ENCODE measurements at places on chromosomes 13 and 19. TPM values are rescaled to one million over a fixed set of nuclear protein-coding genes. Genes with fewer than 3 reads are reported as not detected.

Gene ZNF471
- total RNA-seq, result 7.2 TPM

Gene GSX1
- not detected for total RNA-seq

Gene KEAP1
- 66.7 TPM for total RNA-seq

Gene KLK12
- not detected for total RNA-seq

Gene ZNF536
- 11.9 TPM for total RNA-seq

DNA sequence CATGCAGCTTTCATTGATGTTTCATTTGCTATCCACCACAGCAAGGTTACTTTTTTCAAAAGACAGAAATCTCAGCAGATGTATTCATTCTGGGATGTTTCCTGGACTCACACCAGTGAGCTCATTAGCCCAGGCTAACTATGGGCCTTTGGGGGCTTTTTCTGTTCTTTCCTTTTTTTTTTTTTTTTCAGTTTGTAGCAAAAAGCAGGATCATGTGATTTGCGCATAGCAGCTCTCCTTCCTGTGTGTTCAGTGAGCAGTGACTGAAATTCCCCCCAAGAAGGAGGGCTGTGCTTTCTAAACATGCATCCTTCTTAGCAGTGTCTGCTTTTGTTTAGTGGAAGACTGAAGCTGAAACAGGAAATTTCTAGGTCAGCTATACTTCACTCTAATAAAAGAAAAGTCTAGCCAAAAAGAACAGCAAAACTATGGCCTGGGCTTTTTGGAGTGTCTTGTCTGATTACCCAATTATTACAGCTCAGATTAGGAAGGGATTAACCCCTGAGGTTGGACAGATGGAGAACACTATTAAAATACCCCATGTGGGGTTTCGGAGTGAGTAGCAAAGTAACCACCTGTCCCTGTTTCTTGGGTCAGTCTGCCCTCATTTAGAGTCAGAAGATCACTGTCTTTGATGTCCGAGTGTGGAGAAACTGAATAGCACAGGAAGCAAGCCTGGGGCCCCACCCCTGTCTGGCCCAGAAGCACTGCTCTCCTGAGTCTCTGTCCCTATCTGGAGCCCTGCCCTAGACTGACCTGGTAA is 8.9 kb upstream of the AMER2 start:
- no peak for DNase-seq

- no peak for DNase-seq
Observed at GRCh38 chr13:76398425-76398824, 487.8 kb downstream of the KCTD12 start.

GRCh38 chr13:30880151-30880855 is 25.8 kb upstream of the MEDAG start:
- DNase-seq, result no peak

GRCh38 chr13:79867254-79867653 is 386.3 kb downstream of the NDFIP2 start:
- DNase-seq, result no peak

DNA sequence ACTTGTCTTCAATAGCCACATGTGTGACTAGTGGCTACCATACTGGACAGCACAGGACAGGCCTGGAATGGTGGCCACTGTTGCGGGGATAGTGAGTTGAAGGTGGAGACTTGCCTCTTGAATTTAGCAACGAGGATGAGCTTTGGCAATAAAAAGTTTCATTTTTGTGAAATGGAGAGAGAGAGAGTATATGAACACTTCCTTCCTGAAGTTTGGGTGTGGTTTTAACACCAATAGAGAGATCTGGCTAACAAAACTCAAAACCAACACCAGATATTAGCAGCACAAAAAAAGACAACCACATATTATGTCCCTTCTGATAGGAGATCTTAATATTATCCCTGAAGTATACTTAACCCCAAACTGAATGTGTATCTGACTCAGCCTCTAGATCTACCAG is 6.3 kb upstream of the LRFN3 start:
- DNase-seq, result no peak

- DNase-seq, result peak; percentile 88
Observed at GRCh38 chr19:29680447-29680846, 15.2 kb downstream of the PLEKHF1 start.

- peak; percentile 63 for DNase-seq
Observed at GRCh38 chr13:111857336-111857735, 209.6 kb upstream of the SOX1 start.

DNA sequence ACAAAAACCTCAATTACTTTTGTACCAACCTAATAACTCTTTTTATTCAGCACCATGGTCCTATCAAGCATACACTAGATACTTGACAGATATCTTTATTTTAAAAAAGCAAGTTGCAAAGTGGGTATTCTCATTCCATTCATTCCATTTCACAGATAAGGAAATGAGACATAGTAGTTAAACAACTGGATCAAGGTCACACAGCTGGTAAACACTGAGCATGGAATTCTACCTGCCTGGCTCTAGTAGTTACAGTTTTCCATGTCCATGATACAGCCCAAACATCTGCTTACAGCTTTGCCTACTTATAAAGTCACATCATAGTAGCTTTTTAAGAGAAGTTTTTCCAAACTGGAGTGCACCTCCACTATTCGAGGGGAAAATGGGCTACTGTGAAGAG is 57.1 kb upstream of the SERTM1 start:
- DNase-seq, result no peak

GRCh38 chr13:32804673-32805230 is 211.5 kb upstream of the KL start:
- no peak for DNase-seq

DNA sequence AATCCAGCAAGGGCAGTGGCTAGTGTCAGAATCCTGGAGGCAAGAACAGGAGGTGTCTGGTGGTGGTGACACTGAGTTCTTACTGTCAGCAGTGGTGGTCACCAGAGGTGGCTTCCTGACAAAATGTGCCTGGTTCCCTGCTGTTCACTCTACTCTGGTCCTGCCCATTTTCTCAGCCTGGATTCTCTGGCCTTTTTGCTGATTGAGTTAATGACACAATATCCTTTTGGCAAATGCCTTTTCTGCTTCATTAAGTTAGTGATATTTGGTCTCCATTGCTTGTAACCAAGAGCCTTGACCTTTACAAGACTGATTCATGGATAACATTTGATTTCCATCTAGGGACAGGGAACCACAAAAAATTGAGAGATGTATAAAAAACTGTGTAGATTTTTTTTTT is 51.1 kb downstream of the RFC3 start:
- no peak for DNase-seq

- no peak for DNase-seq
Observed at GRCh38 chr19:6740589-6741343, 1.3 kb downstream of the TRIP10 start.

Data from cardiac septum (tissue), 1 donor.